Stimulated activated CD8-positive, alpha-beta memory T cell treated with anti-CD3 and anti-CD28 coated beads, Interleukin-4, amount 100 ng/mL, for 4 hours (primary cell): ENCODE measurements at places on chromosomes 1 and 21.

- DNase-seq, result no peak
Observed at GRCh38 chr1:193712392-193712791, 526.0 kb upstream of the B3GALT2 start.

- DNase-seq, result no peak
Observed at GRCh38 chr1:175192111-175192629, 406 bp downstream of the KIAA0040 start.

GRCh38 chr1:208528578-208529240 lies 284.5 kb upstream of the PLXNA2 start:
- no peak for DNase-seq

GRCh38 chr1:15757575-15758342 lies 836 bp upstream of the FBLIM1 start:
- no peak for DNase-seq

- DNase-seq, result no peak
Observed at GRCh38 chr1:179867493-179868330, 9.9 kb downstream of the TOR1AIP2 start.
